ENCODE measurements at places on chromosomes 7 and 10. TPM values are rescaled to one million over a fixed set of nuclear protein-coding genes. Genes with fewer than 3 reads are reported as not detected.

The STAG3 gene
- 3.1 TPM for total RNA-seq

The CCDC136 gene
- total RNA-seq: 28.7 TPM

The PGAM2 gene
- 8.7 TPM for total RNA-seq

The PRR15 gene
- 15.1 TPM for total RNA-seq

The LIPF gene
- total RNA-seq: not detected

The PPP1R3C gene
- total RNA-seq: 1.2 TPM

The SLIT1 gene
- 0.46 TPM for total RNA-seq

The GLRX3 gene
- total RNA-seq: 139 TPM

The AKR1C4 gene
- not detected for total RNA-seq

The HSPA12A gene
- total RNA-seq: 3.2 TPM

The SLC26A3 gene
- not detected for total RNA-seq

DNA sequence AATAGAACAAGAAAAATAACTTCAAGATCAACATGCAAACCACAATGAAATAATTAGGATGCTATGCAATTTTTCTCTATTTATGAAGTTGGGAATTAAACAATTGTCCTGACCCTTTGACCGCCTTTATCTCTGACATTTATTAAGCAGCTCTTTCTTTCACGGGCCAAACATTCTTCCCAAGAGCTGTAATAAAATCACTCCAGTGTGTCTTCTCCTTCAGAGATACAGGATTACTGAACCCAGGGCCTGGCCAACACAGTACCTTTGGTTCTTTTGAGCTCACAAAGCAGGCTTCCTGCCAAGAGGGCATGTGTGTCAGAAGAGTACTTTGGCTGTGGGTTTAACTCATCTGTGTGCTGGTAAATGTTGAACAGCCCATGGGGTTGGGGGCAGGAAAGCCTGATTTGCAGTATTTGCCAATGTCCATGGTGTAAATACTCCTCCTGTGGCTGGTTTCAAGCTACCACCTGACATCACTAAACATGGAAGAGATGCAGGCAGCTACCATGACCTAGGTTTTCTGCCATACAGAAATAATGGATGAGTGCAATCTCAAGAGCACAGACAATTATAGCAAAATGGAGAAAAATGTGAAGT lies 121.7 kb downstream of the FANK1 start:
- no peak for DNase-seq

GRCh38 chr7:8146788-8147413 lies 115.1 kb downstream of the ICA1 start:
- peak; percentile 42 for DNase-seq

DNA sequence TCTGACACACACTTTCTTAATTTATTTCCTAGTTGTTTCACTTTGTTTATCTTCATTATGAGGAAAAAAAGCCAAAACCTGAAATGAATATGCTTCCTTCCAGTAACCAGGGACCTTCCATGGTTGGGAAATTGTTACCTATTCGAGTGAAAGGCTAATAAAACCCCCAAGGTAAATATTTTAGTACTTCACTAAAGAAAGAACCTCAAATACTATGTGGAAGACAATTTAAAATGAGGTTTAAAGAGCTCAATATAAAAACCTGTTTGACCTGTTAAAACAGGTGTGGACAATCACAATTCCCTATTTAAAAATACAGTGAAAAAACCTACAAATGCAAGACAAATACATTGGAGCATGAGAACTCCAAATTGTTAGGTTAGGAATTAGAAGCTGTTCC lies 192.6 kb downstream of the CFTR start:
- DNase-seq: no peak

GRCh38 chr10:36202881-36203280 lies 560.8 kb upstream of the FZD8 start:
- DNase-seq: no peak

DNA sequence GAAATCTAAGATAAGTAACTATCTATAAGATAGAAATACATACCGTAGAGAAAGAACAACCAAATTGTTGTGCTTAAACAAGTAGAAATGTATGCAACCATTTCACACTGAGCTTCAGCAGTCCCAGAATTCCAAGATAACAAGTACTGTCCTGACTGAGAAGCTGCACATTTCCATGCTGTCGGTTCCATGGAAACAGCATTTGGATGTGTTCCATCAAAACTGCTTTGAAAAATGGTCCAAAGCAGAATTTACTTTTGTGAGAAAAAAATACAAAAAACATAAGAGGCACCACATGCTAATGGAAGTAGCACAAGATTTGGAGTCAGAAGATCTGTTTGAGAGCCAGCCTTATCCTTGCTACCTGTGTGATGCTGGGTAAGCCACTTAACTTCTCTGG lies 92.6 kb downstream of the MTERF1 start:
- no peak for DNase-seq

DNA sequence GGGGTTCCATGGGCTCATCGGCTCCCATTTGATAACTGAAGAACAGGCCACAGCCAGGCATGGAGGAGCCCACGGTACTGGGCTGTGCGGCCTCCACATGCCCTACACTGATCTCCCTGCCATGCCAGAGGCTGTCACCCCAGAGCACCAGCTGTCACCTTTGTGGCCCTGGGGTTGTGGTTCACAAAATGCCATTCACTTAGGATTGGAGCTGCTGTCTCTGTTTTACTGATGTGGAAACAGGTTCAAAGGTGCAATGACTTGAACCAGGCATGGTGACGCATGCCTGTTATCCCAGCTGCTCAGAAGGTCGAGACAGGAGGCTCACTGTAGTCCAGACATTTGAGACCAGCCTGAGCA lies 4.3 kb upstream of the UPK3B start:
- no peak for DNase-seq

- DNase-seq: no peak
Observed at GRCh38 chr10:35388197-35388596, 51.9 kb downstream of the CCNY start.

- no peak for DNase-seq
Observed at GRCh38 chr10:19935176-19935575, 118.9 kb downstream of the PLXDC2 start.

DNA sequence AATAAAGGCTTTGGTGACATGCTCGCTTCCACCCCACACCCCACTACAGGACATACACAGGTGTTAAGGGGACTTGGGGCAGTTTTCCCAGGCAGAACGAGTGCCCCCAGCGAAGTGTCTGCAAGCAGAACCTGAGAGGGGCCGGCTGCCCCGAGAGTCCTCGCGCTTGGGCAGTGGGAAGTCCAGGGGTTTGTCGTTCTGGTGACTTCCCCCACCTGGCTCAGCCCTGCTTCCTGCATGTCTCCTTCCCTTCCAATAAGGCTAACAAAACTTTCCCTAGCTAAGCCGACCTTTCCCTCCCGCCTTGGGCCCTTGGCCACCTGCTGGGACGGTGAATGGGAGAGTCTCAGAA lies 916 bp downstream of the VWA2 start:
- no peak for DNase-seq

DNA sequence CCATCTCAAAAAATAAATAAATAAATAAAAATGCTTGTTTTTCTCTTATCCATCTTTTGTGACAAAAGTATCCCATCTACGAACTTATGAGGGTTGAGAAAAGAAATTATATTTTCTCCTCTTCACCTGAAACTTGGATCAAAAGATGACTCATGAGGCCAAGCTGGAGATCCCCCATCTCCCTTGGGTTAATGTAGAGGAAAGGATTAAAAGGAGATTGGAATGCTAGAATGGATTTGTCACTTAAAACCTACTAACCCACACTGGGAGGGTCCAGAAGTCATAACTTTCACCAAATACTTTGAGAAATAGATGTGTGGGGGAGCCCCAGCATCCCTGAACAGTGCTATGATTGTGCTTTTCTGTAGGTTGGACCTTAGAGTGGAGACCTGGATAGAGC lies 46.3 kb upstream of the PIK3CG start:
- no peak for DNase-seq

- no peak for DNase-seq
Observed at GRCh38 chr7:22179442-22179879, 177.5 kb downstream of the RAPGEF5 start.

DNA sequence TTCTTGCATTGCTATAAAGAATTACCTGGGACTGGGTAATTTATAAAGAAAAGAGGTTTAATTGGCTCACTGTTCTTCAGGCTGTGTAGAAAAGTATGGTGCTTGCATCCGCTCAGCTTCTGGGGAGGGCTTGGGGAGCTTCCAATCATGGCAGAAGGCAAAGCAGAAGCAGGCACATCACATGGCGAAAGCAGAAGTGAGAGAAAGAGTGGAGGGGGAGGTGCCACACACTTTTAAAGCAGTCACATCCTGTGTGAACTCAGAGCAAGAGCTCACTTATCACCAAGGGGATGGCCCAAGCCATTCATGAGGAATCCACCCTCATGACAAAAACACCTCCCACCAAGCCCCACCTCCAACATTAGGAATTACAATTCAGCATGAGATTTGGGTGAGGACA lies 303.5 kb downstream of the OTUD1 start:
- no peak for DNase-seq

DNA sequence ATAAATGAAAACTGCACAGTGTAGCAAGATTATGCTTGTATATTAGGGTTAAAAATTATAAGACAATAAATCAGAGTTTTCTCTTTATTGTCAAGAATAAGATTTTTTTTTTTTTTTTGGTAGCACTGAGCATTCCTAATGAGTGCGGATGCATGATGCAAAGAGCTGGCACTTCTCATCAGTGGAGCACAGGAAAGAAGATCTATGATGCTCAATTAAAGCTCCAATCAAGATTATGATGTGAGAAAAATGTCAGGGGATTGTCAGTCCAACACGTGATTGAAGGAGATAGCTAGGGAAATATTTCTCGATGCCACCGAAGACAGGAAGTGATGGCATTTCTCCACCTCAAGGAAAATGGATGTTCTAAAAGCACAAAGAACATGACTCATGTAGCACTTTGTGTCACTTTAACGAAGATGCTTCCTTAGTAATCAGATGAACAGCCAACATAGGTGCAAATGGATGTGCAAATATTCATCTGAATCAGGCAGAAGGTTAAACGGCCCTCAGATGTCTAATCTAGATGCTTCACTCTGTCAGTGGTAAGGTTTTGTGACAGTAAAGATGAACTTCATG lies 240.9 kb downstream of the THSD7A start:
- DNase-seq: no peak

DNA sequence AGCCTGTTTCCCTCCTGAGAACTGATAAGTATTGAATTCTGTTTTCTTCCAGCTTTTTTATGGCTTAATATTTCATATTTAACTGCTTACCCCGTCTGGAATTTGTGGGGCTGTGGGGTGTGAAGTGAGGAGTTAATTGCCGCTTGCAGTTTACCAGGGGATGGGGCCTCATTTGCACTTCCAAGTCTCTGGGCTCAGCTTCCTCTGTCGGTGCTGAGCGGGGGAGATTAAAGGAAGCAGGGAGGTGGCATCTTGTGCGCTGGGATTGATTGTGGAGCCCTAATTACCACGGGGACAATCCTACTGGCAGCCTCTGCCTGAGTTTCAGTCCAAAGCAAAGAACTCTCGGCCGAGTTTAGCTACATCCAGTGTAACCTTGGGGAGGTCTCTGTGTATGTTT lies 33.4 kb downstream of the ELFN1 start:
- peak; percentile 52 for DNase-seq

GRCh38 chr10:123140983-123141390 lies 5.2 kb downstream of the HMX3 start:
- DNase-seq: no peak

DNA sequence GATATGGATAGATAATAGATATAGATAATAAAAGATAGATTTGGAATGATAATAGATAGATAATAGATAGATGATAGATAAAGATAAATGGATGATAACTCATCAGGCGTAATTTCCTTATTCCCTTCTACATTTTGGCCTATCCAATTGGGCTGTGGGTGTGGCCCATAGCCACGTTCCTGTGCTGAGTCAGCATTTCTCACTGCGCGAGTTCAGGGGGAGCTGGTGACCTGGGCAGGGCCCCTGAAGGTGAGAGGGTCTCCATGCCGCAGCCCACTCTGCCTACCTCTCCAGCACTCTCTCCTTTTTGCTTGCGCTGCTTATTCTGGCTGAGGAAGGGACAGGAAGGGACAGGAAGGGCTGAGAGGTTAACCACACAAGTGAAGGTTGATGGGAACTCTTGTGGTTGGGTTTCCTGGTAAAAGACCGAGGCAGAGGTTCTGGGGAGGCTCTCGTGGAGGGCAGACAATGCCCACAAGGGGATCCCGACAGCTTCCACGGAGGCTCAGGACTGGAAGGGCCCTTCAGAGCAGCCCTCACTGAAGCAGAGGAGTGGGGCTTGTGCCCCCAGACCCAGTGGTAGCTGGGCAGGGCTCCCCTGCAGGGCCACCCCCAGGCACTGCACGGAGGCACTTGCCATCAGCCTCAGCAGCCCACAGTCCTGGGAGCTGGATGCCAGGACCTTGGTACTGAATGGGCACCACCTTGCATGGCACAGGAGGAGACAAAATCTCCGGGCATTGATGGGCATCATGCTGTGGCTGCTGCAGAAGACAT lies 247.3 kb upstream of the PITRM1 start:
- no peak for DNase-seq

- no peak for DNase-seq
Observed at GRCh38 chr7:42765931-42766330, 145.9 kb downstream of the C7orf25 start.

DNA sequence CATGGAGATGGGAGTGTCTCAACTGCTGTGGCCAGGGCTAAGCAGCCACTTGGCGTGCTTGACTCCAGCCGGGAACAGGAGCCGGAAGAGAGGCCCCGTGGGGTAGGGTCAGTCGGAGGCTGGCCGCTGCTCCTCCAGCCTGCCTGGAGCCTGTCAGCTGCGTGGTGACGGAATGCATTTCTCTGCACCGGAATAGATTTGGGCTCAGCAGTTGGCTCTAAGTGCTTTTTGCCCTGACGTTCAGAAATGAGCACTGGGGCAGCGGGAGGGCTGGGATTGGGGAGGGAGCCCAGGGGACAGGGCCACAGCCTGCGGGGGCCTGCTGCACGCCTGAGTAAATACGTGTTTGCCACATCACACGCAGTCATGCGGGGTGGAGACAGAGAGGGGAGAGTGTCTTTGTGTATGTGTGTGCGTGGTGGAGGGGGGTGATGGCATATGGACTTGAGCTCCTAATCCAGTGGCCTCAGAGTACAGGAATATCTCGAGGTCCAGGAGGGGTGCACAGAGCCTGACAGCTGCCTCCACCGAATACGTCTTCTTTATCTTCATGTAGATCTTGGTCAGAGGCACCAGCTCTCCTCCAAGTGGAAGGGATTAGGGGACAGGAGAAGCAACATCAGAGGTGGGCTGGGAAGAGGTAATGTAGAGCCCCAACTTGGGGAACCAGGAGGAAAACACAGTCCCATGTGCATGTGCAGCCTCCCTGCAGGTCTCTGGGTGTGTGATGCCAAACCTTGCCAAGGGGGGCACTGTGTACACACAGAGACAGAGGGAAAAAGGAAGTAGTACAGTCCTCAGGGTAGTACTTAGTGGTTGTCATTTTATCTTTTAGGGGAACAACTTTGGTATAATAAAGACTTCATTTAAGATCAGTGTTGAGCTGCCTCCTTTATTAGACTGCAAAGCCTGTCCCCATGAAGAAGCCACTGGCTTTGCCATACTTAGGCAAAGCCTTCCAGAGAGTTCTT lies 151.4 kb downstream of the CDH23 start:
- no peak for DNase-seq

- no peak for DNase-seq
Observed at GRCh38 chr10:71576842-71577241, 142.7 kb downstream of the C10orf105 start.

DNA sequence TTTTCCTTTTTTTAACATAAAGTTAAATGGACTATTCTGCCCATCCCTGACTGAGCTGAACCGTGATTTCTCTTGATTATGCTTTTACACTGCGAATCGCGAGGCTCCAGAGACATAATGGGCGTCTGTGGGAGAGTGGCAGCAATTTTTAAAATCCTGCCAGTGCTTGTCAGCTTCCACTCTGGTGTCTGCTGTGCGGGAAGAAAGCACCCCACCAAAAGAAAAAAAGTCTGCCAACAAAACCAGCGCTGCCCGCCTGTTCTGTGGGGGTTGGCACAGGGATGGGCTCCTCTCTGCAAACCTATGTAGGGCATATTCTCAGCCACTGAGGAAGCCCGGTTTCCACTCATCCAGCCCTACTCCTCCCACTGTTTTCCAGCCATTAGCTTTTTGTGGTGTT lies 592.3 kb upstream of the GALNT17 start:
- no peak for DNase-seq

Data from H9 (cell line).